ENCODE measurements at places on chromosomes 4 and X.

DNA sequence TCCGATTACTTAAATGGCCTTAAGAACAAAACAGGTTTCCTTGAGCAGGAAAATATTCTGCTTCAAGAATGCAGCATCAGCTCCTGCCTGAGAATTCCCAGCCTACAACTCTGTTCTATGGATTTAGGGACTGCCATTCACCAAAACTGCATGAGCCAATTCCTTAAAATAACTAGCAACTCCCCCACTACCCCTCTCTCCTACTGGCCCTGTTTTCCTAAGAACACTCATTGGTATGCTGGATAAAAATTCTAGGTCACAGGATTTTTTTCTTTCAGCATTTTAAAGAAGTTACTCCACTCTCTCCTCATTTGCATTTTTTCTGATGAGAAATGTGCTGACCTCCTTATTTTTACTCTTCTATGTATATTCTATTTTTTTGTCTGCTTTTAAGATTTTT is 347.1 kb downstream of the IDS start:
- no peak for DNase-seq

- DNase-seq: no peak
Measured at GRCh38 chrX:109844986-109845385, 111.9 kb upstream of the ACSL4 start.

DNA sequence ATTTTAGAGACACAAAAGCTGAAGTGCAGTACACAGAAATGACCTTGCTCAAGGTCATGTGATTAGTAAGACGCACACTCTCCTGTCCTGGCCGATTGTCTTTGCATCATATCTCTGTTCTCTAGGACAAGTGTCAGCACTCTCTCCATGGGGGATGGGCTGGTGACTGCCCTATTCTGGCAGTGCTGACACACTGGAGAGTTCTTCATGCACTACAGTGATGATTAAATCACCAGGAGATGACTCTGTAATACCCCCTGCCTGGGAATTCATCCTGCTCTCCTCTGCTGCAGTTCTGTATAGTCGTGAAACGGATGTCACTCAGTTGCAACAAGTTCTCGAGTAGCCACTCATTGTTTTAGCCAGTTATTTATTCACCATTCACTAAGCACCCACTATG is 5.3 kb upstream of the SHISA3 start:
- no peak for DNase-seq

DNA sequence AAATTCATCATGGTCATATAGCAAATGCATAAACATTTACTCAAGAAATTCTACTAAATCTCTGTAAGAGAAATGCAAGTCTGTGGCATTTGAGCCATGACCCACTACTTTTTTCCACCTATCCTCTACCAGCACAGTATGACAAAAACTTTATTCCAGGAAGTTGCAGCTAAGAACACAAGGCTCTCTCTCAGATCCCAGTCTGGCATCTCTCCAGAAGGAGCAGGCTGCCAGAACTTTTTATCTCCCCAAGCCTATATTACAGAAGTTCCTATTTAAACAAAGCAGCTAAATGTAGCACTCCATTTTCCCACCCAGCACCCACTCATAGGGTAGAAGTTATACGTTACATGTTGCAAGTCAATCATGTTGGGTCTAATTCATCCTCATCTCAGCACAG is 49.3 kb upstream of the EPGN start:
- no peak for DNase-seq

DNA sequence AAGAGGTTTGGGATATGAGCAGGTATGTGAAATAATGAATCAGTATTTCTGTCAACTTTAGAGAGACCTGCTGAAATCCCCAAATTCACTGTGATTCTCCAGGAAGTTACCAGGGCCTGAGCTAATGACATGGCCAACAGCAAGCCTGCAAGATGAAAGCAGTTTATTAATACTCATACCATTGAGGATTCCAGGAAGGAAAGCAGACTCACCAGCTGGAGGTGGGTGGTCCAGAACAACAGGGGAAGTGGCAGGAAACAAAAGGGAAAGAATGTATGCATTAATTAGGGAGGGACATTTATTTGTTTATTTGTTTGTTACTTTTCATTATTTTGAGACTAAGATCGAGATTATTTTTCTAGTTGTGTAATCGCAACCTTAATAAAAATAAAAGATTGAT is 196.6 kb upstream of the AGA start:
- DNase-seq: no peak

DNA sequence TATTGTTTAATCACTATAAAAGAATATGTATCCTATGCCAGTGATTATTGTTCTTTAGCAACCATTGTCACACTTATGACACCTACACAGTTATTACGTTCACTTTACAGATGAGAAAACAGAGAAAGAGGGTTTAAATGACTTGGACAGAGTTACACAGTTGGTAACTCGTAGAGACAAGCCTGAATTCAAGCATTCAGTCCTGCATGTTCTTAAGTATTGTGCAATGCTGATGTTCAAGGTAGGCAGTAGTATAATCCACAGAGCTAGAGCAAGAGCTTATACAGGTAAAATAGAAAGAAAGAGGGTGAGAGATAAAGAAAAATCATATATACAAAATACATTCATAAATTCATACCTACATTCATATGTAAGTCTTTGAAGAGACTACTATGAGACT is 249.8 kb upstream of the ANXA10 start:
- no peak for DNase-seq

- no peak for DNase-seq
Measured at GRCh38 chr4:139282065-139282720, 2.2 kb upstream of the MGARP start.

DNA sequence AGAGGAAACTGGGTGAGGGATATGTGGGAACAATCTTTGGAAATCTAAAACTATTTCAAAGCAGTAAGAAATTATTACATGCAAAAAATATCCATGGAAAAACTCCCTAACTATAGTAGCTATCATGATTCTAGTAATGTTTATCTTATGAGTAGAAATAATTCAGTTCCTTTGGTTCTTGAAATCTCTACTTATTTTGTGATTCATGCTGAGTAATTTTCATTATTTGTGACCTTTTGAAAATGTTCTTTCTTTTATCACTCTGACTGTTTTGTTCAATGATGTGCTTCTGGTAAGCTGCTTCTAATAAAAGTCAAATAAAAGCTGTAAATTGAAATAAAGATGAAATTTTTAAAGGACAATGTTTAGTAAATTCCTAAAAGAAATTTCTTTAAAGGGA is 40.4 kb upstream of the MAGEB10 start:
- no peak for DNase-seq

DNA sequence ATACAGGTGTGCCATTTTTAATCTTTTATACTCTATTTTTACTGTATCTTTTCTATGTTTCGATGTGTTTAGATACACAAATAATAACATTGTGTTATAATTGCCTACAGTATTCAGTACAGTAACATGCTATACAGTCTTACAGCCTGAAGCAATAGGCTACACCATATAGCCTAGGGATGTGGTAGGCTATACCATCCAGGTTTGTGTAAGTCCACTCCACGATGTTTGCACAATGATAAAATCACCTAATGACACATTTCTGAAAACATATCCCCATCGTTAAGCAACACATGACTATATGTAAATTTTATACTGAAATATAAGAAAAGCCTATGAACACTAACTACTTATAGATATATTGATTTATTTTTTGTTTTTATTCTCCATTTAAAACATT is 48.9 kb upstream of the EXOC1L start:
- DNase-seq: no peak

- no peak for DNase-seq
Measured at GRCh38 chr4:53281438-53281837, 84.4 kb downstream of the SCFD2 start.

- DNase-seq: no peak
Measured at GRCh38 chr4:113170805-113171468, 121.5 kb downstream of the ANK2 start.

DNA sequence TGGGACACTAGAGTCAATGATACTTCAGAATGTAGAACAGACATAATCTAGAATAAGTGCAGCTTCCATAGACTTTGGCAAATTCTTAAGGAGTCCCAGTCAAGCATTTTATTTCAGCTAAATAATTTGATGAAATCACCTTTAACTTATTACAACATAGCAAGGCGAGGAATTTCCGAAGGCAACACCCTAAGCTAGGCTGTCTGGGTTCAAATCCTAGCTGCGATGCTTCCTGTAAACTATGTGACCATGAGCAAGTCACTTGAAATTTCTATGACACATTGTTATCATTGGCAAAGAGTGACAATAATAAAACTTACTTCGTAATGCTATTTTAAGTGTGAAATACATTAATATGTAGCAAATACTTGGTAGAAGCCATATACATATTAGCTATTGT is 679.1 kb downstream of the DMD start:
- DNase-seq: no peak

DNA sequence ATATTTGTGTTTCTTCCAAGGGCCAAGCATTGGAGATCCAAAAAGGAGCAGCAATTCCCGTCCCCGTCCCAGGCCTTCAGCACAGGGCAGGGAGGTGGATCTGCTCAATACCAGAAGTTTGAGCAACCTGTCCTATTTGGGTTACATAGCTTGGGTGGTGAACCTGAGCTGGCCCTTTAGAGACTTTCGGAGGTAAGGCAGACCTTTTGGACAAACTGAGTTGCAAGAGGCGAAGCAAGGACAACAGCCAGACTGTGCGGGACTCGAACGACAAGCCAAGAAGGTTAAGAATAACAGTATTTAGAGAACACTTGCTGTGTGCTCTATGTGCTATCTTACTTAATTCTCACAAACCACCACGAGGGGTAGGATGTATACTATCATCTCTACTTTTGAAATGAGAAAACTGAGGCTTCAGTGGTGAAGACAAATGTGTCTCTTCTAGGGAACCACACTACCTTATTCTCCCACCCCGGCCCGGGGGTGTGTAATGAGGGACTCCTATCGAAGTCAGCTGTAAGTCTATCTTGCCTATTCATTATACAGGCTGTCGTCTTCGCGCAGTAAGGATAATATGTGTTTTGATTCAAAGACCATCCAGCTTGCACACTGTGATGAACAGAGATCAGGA is 1.3 kb downstream of the NOP14 start:
- DNase-seq: no peak

DNA sequence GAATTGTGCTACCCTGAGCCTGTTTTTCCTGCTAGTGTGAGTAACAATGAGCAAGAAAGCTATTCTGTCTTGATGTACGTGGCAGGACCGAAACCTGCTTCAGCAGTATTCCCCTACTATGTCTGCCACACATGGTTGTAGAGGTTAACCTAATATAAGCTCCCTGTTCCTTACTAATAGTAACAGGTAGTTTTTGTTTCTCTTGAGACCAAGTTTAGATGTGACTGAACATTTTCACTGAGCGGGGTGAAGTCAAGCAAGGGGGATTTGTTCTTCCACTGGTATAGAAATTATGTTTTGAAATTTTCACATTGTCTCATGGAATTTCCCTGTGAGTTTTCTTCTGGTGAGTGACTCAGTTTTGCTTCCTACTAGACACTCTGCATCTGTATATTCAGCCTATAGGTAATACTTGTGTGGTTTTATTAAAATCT is 37.3 kb downstream of the RRAGB start:
- DNase-seq: no peak

- no peak for DNase-seq
Measured at GRCh38 chrX:20829665-20830491, 544.3 kb upstream of the CNKSR2 start.

- no peak for DNase-seq
Measured at GRCh38 chr4:173314715-173315114, 19.4 kb downstream of the HMGB2 start.

GRCh38 chr4:23245203-23245832 is 552.6 kb downstream of the GBA3 start:
- DNase-seq: no peak

DNA sequence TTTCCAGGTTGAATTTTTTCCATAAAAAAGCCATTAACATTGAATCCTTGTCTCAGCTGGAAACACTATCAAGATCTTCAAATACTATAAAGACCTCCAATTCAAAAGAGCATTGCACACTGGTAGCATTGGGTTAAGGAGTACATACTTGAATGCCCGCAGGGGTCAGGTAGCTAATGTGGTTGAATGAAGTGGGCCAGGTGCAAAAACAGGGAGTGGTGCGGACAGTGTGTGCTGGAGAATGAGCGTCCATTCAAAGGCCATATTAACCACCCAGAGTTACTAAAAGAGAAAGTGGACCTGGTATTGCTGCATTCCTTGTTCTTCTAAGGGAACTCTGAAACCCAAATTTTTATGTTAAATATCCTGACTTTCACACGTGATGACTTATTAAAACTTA is 91.6 kb downstream of the NYX start:
- DNase-seq: no peak

GRCh38 chr4:159343116-159343515 is 240.2 kb downstream of the RAPGEF2 start:
- DNase-seq: no peak

GRCh38 chrX:43590150-43590549 is 65.9 kb upstream of the MAOA start:
- DNase-seq: no peak

- no peak for DNase-seq
Measured at GRCh38 chr4:88017516-88018297, 10.3 kb downstream of the PKD2 start.

DNA sequence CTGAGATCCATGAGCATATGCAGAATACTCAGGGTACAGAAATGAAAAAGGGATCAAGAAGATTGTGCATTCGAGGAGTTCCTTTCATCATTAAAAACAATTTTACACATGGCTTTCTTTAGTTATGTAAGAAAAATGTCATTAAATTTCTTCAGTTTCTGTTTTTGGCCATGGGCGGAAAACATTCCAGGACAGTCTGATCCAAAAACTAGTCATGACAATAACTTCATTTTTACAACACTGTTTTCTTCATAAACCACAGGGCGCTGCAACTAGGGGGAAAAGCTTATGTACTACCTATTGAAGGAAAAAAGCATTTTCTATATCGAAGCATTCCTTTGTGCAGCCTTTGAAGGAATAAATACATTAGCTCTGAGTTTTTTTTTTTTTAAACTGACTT is 28.2 kb downstream of the IL13RA1 start:
- no peak for DNase-seq

DNA sequence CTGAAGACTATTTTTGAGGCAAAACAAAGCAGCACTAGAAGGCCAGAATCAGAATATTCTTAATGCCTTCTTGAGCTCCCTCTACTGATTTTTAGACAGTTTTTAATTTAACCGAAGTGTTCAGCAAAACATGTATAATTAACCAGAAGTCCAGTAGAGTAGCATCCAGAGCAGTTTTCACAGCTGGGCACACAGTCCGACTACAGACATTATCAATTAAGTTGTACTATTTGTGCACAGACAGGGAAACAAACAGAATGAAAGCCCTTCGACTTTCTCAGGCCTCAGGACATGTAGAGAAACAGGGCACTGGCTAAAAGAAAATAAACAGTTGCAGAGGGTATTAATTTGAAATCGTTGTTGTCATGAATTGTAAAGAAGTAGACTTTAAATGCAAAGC is 11.9 kb downstream of the FSTL5 start:
- no peak for DNase-seq

Data from neural crest cell (in vitro differentiated cells).